ENCODE measurements at places on chromosomes 11 and 22. TPM values are rescaled to one million over a fixed set of nuclear protein-coding genes. Genes with fewer than 3 reads are reported as not detected.

- no peak overlapping the region for H3K4me3 ChIP-seq
- no peak for DNase-seq
- no peaks in the 10 kb centered on the region for H3K4me1 ChIP-seq
- no peaks in the 10 kb centered on the region for H3K36me3 ChIP-seq
Measured at GRCh38 chr11:92383430-92383829, 158.8 kb downstream of the FAT3 start.

- H3K27ac ChIP-seq, result no peak overlapping the region
- H3K27me3 ChIP-seq, result no peaks in the 10 kb centered on the region
- no peaks in the 10 kb centered on the region for H3K4me1 ChIP-seq
- DNase-seq, result no peak
- no peaks in the 10 kb centered on the region for H3K36me3 ChIP-seq
Measured at GRCh38 chr11:116457336-116458007, 315.3 kb downstream of the BUD13 start.

DNA sequence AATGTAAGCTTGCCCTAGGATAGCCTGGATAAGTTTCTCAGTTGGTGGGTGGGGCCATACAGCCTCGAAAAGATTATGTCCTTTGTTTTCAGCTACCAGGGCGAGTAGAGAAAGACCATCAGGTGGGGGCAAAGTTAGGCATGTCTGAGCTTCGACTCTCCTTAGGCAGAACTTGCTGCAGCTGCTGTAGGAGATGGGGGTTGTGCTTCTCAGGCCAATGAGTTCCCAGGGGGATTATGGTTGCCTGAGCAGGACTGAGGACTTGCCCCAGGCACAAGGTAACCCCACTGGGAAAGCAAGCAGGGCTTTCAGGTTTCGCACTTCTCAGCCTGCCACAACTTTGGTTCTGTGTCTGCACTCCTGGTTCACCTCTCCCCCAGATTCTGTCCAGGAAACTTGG is 173.4 kb upstream of the SESN3 start:
- no peaks in the 10 kb centered on the region for H3K4me1 ChIP-seq
- H3K27me3 ChIP-seq, result no peaks in the 10 kb centered on the region
- H3K36me3 ChIP-seq, result no peaks in the 10 kb centered on the region

- no peak overlapping the region for H3K4me3 ChIP-seq
- H3K27ac ChIP-seq, result no peak overlapping the region
- no peak for DNase-seq
- no peaks in the 10 kb centered on the region for H3K4me1 ChIP-seq
- no peaks in the 10 kb centered on the region for H3K36me3 ChIP-seq
Measured at GRCh38 chr11:94662065-94662779, 95.1 kb downstream of the PIWIL4 start.

Gene CUL5
- 24.7 TPM for total RNA-seq

DNA sequence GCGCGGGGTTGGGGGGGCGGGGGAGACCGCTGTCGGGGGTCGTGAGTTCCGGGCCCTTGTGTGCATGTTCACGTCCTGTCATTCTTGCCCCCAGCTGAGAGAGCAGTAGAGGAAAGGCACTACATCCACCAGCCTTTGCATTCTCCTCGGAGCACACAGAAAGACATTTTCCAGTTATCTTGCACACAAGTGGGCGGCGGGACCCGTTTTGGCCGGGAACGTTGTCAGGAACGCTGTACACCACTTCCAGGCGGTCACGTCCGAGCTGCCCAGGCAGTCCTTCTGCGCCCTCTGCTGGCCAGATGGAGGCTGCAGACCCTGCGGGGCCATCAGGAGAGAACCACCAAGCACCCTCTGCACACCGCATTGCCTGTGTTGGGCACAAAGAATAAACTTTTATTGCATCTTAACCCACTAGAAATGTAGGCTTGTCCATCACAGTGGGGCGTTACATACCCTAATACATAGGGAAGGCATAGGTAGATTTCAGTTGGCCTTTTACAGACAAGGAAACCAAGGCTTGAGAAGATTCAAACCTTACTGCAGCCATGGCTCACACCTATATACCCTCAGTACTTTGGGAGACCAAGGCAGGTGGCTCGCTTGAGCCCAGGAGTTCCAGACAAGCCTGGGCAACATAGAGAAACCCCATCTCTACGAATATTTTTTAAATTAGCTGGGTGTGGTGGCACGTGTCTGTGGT is 2.8 kb upstream of the CDKN1C start:
- peak; percentile 67 for DNase-seq
- H3K4me1 ChIP-seq, result peaks cover 39% of the 10 kb centered on the region

DNA sequence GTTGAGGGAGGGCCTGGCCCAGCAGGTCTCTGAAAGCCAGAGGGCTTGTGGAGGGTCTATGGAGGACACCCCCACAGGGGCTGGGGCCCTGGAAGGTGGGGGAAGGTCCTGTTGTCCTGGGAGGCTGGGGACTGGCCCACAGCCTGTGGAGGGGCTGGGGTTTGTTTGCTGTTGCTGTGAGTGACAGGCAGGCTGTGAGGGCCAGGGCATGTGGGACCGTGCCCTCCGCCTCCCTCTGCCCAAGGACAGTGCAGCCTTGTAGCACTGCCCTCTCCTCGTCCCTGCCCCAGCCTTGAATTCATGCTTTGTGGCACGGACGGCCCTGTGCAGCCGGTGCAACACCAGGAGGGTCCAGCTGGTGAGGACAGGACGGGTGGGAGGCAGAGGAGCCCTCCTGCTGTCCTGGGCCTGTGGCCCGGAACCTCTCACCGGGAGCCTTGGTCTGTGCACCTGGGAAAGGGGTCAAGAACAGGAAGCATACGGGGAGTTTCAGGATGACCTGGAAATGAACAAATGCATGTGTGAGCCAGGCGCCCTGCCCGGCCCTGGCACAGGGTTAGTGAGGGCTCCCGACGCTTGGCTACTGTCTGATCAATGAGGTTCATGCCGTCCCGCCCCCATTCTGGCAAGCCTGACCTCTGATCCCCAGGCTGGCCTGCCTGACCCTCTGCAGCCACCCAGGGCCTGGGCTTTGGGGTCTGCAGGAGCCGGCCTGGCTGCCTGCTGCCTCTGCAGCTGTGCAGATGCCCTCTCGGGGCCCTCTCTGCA is 37.4 kb upstream of the PRODH start:
- no peak overlapping the region for H3K27ac ChIP-seq
- H3K4me3 ChIP-seq, result no peak overlapping the region
- H3K36me3 ChIP-seq, result no peaks in the 10 kb centered on the region

DNA sequence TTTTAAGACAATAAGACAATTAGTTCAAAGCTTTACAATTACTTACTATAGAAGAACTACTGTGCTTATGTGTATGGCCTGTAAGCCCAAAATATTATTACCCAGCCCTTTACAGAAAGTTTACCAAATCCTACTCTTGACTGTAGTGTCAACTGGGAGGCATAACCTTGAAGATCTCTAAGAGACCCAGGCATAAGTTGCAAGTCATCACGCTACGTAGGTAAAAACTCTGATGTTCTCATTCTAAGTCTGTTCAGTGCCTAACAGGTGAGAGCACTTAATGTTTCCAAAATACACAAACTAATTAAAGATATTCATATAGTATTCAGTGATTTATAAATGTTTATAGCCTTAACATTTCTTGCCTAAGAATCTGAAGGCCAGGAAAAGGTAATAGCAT is 12.9 kb downstream of the SESN3 start:
- no peaks in the 10 kb centered on the region for H3K4me1 ChIP-seq
- no peak overlapping the region for H3K4me3 ChIP-seq
- no peaks in the 10 kb centered on the region for H3K36me3 ChIP-seq
- no peaks in the 10 kb centered on the region for H3K27me3 ChIP-seq
- DNase-seq, result no peak
